NCI-H1417 (cell line): ENCODE measurements at places on chromosomes 3 and 15.
A peak's percentile ranks its signal among the peaks of the same experiment; 100 is the strongest.

GRCh38 chr15:35139822-35140221 lies 54.7 kb upstream of the NANOGP8 start:
- no peak for DNase-seq

DNA sequence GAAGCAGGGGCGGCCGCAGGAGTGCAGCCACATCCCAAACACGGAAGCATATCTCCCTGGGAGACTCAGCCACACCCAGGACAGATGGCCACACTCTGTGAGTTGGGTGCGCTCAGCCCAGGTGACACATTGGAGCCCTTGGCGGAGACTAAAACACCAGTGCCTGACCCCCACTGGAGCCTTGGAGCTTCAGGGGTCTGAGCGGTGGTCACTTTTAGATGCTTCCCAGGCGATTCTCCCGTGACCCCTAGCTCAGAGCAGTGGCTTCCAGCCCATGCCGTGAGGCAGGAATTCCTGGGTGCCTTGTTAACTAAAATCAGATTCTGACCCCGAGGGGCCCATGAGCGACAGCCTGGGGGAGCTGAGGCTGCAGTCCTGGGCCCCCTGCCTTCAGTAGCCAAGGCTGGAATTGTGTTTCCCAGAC lies 54.5 kb downstream of the PLXNA1 start:
- DNase-seq = no peak

DNA sequence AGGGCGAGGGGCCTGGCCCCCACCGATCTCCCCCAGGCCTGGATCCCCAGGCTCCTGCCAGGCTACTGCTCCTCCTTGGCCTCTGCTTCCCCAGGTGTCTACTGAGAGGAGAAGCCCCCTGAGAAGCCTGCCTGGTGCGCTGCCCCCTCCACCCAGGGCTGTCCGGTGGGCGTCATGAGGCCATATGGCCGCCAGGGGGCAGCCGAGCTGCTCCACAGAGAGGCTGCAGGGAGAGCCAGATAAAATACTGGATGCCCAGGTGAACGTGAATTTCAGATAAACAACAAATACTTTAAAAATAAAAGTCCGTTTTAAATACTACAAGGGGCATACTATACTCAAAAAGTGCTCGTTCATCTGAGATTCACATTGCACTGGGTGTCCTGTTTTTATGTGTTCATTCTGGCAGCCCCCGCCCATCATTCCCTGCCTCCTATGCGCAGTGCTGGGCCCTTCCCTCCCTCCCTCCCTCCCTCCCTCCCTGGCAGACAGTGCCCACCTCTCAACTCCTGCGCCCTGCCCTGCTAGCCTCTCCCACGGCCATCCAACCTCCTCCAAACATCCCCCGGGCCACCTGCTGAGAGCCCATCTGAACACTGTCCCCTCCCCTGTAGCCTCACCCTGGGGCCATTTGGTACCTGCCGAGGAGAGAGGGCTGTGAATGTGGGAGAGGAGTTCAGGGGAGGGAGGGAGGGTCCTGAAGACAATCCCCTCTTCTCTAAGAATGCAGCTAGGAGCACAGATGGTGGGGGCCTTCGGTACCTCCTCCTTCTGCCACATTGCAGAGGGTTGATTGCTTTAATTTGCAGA lies 29.6 kb downstream of the PSTPIP1 start:
- peak; percentile 39 for DNase-seq

DNA sequence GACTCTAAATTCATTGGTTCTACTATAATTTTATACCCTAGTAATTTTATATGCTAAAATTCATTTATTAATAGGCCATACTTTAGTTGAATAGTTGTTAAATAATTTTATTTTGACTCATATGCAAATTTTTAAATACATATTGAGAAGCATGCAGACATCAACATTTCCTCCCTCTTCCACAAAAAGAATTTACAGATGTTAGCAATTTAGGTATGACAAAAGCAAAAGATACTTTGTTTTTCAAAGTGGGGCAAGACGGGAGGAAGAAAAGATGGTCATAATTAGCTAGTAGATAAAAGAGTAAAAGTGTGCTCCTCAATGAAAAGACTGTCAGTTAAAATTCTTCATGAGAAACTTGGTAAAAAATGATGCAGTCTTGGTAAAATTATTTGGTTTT lies 148.9 kb upstream of the TSPAN3 start:
- DNase-seq = no peak

DNA sequence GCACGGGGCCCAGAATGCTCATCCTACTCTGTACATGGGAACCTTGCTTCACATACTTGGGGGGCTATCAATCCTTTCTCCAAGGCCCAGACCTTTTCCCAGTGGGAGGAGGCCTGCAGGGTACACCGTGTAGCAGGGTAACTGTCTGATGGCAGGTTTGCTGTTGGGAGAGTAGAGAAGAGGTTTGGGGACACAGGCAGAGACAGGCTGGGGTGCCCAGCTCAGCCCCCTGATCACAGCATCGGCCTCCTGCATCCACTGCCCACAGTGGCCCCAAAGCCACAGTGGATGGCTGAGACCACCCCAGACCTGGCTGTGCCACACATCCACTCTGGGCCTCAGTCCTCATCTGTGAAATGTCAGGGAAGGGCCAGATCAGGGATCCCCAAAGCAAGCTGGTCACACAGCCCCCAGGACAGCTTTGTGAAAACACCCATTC lies 5.6 kb downstream of the CHRNA3 start:
- DNase-seq = no peak

DNA sequence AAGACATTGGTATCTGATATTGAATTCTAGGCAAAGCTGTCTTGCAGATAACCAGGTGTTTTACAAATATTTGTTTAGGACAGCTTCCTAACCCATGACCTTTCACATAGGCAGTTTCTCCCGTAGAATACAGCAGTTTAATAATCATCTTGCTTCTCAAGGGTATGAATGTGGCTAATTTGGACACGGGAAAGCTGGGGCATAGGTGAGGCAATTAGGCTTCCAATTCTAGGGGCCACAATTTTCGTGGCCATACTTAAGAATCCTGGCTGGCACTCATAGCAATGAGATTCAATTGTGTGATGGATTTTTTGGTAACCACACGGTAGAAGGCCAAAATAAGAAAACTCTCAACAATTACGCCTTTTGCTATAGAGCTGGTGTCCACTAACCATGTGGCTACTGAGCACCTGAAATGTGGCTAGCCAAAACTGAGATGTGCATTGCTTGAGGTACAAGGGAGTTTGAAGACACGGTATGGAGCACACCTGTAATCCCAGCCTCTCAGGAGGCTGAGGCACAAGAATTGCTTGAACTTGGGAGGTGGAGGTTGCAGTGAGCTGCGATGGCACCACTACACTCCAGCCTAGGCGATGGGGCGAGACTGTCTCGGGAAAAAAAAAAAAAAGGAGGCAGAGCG lies 34.4 kb downstream of the TFRC start:
- DNase-seq = no peak
